ENCODE measurements at places on chromosomes 6 and 20.

DNA sequence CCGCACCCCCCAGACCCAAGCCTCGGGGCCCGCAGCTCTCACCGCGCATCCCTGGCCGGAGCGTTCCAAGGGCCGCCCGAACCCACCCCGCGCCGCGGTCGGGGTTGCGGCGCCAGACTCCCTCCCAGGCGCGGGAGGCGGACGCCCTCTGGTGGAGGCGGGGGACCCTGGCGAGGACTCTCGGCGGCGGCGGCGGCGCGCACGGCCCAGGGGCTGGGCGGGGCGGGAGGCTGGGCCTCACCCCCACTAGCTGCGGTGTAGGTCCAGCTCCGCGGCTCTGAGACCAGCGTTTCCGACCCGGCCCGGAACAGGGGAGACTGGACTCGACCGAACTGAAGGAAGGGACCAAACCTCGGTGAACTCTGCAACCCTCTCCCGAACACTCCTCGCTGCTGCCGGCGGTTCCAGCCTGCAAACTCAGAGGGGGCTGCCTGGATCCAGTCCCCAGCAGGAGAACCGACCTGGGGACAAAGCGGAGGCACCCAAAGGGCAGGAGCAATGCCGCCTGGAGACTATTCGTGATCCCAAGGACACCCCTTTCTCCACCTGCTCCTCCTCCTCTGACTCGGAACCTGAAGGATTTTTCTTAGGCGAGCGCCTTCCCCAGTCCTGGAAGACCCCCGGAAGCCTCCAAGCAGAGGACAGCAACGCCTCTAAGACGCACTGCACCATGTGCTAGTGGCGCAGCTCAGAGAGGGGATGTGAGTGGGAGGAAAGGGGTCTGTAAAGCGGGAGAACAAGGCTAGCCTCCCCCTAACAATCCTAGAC is 859 bp upstream of the TOMM6 start:
- peak; percentile 91 for DNase-seq

- DNase-seq, result no peak
Observed at GRCh38 chr6:127382413-127382812, 39.0 kb upstream of the ECHDC1 start.

DNA sequence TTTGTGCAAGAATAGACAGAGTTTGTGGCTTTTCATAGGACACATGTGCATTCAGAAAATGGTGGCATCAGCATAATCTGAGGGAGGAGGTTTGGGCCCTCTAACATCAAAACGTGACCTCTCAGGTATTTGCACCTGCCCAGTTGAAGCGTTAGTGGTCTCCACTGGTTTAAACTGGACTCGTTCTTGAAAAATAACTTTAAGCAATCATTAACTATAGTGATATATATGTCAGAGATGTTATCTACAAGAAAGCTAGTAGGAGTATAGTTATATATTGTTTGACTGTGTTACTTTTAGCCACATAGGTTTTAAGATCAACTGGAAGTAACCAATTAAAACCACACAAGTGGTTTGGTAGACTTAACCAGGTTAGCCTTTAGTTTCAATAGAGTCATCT is 607.4 kb downstream of the MAFB start:
- DNase-seq, result no peak

GRCh38 chr20:52127309-52127708 is 64.3 kb downstream of the ZFP64 start:
- DNase-seq, result no peak

GRCh38 chr20:38141889-38142494 is 23.1 kb downstream of the TGM2 start:
- DNase-seq, result no peak

GRCh38 chr6:108113557-108114519 is 39.3 kb upstream of the OSTM1 start:
- peak; percentile 65 for DNase-seq

DNA sequence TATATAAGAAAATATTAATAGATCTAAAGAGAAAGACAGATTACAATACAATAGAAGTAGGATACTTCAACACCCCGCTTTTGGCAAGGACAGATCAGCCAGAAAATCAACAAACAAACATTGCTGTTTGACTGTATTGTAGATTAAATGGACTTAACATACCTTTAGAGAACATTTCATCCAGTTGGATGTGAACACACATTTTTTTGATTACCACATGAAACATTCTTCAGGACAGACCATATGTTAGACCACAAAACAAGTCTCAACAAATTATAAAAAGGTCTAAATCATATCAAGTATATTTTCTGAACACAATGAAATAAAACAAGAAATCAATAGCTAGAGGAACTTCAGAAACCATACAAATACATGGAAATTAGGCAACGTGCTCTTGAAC is 148.2 kb downstream of the TRMT11 start:
- DNase-seq, result no peak

GRCh38 chr6:58113960-58114359 is 796.5 kb downstream of the PRIM2 start:
- DNase-seq, result no peak

DNA sequence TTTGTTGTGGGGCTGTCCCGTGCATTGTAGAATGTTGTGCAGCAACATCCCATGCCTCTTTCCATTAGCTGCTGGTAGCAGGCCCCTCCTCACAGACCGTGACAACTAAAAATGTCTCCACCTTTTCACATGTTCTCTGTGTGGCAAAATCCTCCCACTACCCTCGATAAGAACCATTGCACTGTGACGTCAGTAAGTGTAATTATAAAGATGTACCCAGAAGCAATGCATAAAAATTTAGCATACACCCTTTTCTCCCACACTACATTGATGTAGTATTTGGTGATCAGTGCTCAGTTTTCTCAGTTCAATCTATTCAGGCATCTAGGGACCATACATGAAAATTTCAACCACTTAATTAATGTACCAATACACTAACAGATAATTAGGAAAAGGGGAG is 389.9 kb downstream of the DOK5 start:
- no peak for DNase-seq

DNA sequence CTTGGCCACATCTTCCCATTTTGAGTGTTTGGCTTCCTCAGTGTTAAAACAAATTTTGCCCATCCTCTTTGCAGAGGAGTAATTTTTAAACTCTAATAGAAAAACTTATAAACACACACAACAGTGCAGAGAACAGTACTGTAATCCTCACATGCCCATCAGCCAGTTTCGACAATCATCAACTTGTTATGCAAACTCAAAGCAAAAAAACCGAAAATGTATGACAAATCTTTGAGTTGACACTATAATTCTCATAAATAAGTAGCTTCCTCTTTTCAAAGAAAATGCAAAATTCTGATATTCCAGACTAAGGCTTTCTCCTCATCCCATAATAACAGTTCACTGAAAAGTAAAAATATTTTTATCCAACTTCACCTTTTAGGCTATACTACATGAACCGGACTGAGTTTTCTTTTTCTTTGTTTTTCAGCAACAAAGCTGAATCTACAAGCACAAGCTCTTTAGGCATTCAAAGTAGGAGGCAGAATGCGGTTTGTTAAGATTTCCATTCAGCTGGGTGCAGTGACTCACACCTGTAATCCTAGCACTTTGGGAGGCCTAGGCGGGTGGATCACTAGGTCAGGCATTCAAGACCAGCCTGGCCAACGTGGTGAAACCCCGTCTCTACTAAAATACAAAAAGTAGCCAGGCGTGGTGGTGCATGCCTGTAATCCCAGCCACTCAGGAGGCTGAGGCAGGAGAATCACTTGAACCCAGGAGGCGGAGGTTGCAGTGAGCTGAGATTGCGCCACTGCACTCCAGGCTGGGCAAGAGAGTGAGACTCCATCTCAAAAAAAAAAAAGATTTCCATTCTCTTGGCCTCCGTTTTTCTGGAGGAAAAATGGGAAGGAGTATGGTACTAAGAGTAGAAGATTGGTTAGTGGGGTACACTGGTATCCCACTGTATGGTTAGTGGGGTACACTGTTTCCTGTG is 74.8 kb downstream of the GCNT2 start:
- no peak for DNase-seq

GRCh38 chr6:109782491-109782999 is 91.4 kb downstream of the FIG4 start:
- DNase-seq, result no peak

DNA sequence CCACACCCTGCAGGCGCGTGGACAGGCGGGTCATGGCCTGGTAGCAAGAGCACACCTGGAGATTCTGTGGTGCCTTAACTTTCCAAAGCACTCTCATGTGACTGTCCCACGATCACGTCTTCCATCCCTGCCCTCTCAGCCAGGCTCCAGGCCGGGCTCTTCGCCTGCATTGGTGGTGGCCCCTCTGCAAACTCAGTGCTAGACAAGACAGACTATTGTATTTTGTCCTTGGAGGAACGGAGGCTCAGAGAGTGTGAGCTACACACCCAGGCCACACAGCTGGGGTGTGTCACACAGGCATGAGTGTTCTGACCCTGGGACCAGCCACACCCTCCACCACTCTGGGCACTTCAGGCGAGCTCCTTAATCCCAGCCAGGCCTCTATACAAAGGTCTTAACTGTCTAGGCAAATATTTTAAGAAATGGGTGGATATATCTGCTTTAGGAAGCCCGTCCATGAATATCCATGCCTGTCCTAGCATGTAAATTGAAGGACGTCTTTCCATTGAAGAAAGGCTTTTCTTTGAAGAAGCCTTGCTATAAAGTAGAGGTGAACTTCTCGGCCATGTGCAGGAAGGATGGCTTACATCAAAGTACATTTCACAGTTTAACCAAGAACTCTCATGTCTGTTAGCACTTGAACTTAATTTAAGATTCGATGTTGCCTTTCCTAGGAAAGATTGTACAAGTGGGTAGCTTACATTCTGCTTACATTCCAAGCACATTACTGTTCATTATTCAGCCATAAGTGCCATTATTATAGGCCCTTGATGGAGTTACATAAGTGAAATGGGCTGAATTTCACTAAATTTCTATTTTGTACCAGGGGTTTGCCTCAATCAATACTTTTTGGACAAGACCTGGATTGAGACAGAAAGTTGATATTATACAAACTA is 263.9 kb downstream of the DLL1 start:
- DNase-seq, result no peak

DNA sequence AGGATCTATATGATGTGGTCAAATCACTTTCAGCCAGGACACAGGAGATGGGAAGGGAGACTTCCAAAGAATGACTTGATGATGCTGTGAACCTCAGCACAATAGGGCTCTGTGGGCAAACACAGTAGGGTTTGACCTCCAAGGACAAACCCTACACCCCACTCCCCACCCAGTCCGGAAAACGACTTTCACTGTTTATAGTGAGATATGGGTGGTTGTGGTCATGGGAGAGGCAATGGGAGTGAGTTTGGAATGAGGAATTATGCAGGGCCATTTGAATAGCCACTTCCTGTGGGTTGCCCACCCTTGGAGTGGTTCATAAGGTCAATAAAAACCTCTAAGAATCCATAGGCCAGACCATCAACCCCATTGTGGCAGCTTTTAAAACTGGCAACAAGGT is 38.4 kb upstream of the PRND start:
- no peak for DNase-seq
